ENCODE measurements at places on chromosomes 1 and 21. TPM values are rescaled to one million over a fixed set of nuclear protein-coding genes. Genes with fewer than 3 reads are reported as not detected.

LCE1B gene
- not detected for total RNA-seq

TRIM45 gene
- total RNA-seq, result 1.5 TPM

GRCh38 chr1:107138166-107138565, 2.7 kb upstream of the NTNG1 start:
- DNase-seq, result no peak

DNA sequence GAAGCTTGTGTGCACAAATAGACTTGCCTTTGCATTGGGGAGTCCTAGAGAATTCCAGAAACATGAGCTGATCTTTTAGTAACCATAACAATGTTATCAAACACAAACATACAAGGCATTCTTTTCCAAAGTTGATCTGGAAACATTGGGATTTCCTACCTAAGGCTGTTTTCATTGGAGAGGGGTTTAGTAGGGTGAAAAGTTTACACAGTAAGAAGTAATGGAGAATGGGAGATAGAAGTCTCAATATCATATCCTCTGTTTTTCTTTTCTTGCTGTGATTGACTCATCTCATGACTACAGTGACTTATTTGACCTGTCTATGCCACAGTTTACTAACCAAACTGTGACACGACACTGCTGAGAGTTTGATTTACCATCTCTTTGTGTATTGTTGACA, 65.6 kb upstream of the PLA2G4A start:
- peak; percentile 52 for DNase-seq

DNA sequence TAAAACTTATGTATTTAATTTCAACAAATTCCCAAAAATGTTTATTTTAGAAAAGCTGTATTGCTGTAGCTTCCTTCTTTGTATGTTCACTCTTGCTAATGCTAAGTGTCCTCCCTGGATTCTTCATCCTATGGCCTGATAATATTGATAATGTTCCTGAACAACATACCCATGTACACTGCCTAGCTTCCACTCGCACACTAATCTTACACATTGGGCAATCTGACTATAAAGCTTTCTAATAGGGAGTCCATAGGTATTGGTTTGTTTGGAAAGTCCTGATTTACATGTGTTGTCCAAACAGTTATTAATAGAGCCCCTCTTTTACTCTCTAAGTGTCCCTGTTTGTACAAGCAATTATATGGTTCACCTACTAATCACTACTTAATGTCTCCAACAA, 783 bp downstream of the F13B start:
- no peak for DNase-seq

DNA sequence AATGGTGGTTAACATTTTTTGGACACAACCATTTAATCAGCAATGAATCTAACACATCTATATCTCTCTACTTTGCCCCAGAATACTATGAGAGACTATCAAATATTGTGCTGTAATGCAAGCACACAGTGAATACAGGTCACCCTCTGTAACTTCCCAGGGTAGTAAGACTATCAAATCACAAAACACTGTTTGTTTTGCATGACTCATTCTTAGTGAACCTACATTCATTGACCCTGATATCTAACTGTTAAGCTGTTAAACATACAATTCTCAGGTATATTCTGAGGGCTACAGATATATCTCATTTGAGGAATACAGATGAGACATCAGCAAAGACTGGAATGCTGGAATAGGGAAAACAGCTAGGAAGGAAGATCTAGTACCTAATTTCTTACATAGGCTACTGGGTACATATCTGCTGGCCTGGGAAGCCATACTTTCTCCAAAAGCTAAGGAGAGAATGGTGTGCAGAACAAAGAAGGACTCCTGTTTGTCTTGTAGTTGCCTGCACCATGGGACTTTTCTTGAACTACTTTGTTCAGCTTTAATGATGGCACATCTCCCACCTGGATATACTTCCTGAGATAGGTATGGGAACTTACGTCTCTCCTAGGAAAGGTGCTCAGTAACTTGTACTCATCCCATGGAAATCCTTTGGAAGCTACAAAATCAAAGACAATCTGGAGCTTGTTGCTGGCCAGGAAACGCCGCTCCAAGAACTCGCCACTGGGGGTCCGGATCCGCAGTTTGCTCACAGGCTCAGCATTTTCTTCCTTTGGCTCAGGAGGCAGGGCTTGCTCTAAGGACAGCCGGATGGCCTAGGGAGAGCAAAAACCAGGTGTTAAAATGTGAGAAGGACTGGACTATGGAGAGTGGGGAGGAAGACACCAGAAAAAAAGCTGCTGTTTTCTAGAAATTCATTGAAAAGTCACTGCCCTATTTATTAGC, 51.9 kb upstream of the DMRTA2 start:
- DNase-seq, result peak; percentile 36

All from lung microvascular endothelial cell (primary cell).